ENCODE measurements at places on chromosomes 1 and 21.

DNA sequence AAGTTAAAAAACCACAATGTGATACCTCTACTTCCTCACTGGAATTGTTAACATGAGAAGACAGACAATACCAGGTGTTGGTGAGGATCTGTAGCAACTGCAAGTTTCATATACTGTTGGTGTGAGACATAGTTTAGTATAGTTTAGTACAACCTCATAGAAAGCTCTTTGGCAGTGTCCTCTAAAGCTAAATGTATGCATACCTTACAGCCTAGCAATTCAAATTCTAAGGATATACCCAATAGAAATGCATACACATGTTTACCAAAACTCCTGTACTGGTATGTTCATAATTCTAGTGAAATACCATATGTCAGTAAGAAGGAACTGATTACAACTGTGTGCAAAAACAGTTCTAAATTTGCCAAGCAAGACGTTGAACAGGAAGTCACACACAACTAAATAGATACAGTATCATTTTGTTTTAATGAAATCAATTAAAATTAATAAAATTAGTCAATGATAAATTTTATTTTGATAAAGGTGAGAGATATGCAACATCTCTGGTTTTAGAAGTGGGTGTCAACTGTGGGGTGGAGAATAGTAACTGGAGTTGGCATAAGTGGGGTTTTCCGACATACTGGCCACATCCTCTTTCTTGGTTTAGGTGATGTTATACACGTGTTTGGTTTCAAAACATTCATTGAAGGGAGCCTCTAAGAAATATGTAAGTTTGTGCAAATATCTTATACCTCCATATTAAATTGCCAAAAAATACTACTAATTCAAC, 450.7 kb downstream of the PTPRC start:
- peak; percentile 48 for DNase-seq

DNA sequence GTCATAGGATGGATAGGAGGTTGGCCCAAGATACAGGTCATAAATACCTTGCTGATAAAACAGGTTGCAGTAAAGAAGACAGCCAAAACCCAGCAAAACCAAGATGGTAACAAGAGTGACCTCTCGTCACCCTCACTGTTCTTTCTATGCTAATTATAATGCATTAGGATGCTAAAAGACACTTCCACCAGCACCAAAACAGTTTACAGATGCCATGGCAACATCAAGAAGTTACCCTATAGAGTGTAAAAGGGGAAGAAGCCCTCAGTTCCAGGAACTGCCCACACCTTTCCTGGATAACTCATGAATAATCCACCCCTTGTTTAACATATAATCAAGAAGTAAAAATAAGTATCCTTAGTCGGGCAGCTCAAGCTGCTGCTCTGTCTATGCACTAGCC, 671.9 kb downstream of the PTPRC start:
- DNase-seq = peak; percentile 49

- DNase-seq = no peak
These were observed 1.7 kb upstream of the TRIM67 start for GRCh38 chr1:231159963-231160761.

DNA sequence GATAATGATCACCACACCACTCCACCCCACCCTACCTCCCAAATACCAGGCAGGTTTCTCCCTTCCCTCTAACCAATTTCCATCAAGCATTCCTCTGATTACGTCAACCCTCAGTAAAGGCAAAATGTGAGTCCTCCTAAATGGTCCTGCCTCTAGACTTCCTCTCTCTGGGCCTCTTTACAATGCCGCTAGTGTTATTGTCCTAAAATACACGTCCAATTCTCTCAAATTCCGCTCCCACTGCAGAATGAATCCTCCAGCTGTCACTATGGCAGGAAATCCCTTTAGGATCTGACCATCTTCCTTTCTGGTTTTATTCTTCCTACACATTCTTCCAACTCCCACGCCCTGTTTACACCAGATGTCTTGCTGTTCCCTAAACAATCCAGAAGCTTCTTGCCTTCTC, 68.7 kb downstream of the DEGS1 start:
- no peak for DNase-seq

DNA sequence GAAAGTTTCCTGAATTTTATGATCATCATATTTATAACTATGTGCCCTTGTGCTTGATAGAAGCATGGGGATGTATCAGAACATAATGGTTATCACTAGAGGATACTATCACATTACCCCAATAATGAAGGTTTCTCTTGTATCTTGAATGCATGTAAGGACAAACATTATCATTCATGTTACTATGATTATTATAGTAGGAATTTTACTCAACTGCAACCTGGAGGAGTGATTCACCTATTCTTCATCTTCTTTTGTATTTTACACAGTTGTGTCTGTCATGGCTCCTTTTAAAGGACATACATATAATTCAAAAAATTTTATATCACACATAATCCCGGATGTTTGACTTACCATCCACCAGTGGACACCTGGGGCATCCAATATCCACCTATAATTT, 143.8 kb upstream of the TMPRSS15 start:
- no peak for DNase-seq
